GM23248 (cell line): ENCODE measurements at places on chromosomes 5 and 9. TPM values are rescaled to one million over a fixed set of nuclear protein-coding genes. Genes with fewer than 3 reads are reported as not detected.

GRCh38 chr9:93126825-93127368 is 7.2 kb downstream of the NINJ1 start:
- H3K36me3 ChIP-seq, result no peaks in the 10 kb centered on the region
- no peak overlapping the region for H3K4me3 ChIP-seq
- H3K27ac ChIP-seq, result no peak overlapping the region
- H3K27me3 ChIP-seq, result no peaks in the 10 kb centered on the region
- no peaks in the 10 kb centered on the region for H3K4me1 ChIP-seq

DNA sequence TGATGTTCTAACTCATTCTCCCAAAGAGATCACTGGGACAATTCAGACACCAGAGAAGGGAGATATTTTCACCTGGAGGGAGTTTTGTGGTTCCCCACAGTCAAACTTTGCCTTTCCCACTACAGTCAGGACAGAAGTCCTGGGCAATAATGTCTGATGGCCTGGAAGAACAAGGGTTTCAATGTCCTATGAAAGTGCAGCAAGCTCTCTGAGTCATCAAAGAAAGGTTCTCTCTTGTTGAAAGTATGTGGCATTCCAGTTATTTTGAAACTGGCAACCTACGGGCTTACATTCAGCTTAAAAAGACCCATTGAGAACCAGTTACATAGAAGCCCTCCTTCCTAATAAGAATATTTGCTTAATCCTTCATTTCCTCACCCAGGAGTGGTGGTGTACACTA is 103.9 kb downstream of the INSYN2B start:
- no peaks in the 10 kb centered on the region for H3K27me3 ChIP-seq
- peak overlapping the region; percentile 66 for H3K27ac ChIP-seq
- H3K4me1 ChIP-seq, result peaks cover 30% of the 10 kb centered on the region
- peaks cover 44% of the 10 kb centered on the region for H3K36me3 ChIP-seq
- H3K4me3 ChIP-seq, result no peak overlapping the region

CENPK gene
- polyA plus RNA-seq, result 22.1 and 23.9 TPM in 2 replicates

DNA sequence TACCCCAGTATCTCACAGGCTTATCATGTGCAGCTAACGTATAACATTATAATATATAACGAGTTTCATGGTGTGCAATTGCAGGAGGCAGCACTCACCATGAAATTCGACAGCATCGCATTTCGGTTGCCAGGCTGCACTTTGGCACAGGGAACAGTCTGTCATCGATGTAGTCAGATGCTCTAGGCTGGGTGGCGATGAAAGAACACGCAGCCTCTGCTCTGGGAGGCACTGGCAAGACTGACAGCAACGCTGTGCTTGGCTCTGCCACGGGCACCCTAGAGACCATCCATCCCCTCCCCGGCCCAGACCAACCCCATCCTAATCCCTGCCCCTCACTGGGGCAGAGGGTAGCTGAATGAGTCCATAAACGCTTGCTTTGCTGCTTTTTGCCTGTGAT is 290.8 kb downstream of the MED10 start:
- DNase-seq, result no peak
- no peaks in the 10 kb centered on the region for H3K4me1 ChIP-seq
- H3K36me3 ChIP-seq, result no peaks in the 10 kb centered on the region
- no peak overlapping the region for H3K4me3 ChIP-seq
- H3K27me3 ChIP-seq, result no peaks in the 10 kb centered on the region

PSIP1 gene
- 49.9 and 58.0 TPM in 2 replicates for polyA plus RNA-seq

- H3K4me1 ChIP-seq, result no peaks in the 10 kb centered on the region
- DNase-seq, result no peak
- H3K27ac ChIP-seq, result no peak within 1 kb of the TSS
- no peaks in the 10 kb centered on the region for H3K36me3 ChIP-seq
- H3K27me3 ChIP-seq, result peaks cover 36% of the 10 kb centered on the region
Measured at GRCh38 chr5:58491216-58491892, at the start of gene GAPT. Gene GAPT, plus strand, starts transcription at chr5:58491435. Its CDS starts 3,102 bp downstream, at chr5:58494537.

GRCh38 chr9:20783057-20784038 is 99.3 kb downstream of the FOCAD start:
- no peaks in the 10 kb centered on the region for H3K27me3 ChIP-seq
- no peak overlapping the region for H3K27ac ChIP-seq
- no peak for DNase-seq
- no peaks in the 10 kb centered on the region for H3K4me1 ChIP-seq
- H3K36me3 ChIP-seq, result no peaks in the 10 kb centered on the region; the same call in 1 of the 2 replicates
- H3K4me3 ChIP-seq, result no peak overlapping the region

DNA sequence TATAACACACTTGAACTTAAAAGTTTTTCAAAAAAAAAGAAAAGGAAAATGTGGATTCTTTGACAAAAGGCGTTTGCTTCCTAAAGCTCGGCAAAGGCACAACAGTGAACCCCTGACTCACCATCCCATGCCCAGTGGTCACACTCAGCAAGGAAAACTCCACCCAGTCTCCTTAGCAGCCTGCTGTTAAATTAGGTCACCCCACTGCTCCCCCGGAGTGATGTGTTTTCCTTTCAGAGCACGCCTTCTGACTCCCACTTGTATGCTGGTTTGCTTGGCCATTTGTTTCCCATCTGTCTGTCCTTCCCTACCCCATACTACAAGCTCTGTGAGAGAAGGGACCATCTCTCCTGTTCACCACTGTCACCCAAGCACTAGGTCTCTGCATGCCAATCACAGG is 23.8 kb downstream of the RETREG1 start:
- DNase-seq, result peak; percentile 94
- no peaks in the 10 kb centered on the region for H3K36me3 ChIP-seq
- peaks cover 8% of the 10 kb centered on the region; the same call in 1 of the 2 replicates for H3K4me1 ChIP-seq
- peak overlapping the region; percentile 13 for H3K27ac ChIP-seq

GRCh38 chr5:95734187-95734586 is 3.1 kb downstream of the RHOBTB3 start:
- H3K36me3 ChIP-seq, result peaks cover 35% of the 10 kb centered on the region
- DNase-seq, result peak; percentile 38
- H3K27me3 ChIP-seq, result no peaks in the 10 kb centered on the region
- peak overlapping the region; percentile 96 for H3K4me3 ChIP-seq

DNA sequence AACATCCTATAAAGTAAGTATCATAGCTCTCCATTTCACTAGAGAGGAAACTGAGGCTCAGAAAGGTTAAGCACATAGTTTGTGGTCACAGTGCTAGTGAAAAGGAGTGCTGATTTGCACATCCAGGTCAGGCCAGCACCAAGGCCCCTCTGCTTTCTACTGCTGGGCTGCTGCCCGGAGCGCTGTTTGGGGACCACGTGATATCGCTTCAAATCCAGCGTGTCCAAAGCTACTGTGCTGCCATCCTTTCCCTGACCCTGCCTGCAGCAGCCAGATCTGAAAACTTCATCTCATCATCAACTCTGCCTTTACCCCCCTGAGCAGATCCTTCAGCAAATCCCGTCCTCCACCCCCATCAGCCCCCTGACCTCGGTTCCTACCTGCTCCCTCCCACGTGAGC is 40.7 kb upstream of the AKNA start:
- no peaks in the 10 kb centered on the region for H3K27me3 ChIP-seq
- no peaks in the 10 kb centered on the region for H3K4me1 ChIP-seq
- H3K27ac ChIP-seq, result no peak overlapping the region
- no peak for DNase-seq

DNA sequence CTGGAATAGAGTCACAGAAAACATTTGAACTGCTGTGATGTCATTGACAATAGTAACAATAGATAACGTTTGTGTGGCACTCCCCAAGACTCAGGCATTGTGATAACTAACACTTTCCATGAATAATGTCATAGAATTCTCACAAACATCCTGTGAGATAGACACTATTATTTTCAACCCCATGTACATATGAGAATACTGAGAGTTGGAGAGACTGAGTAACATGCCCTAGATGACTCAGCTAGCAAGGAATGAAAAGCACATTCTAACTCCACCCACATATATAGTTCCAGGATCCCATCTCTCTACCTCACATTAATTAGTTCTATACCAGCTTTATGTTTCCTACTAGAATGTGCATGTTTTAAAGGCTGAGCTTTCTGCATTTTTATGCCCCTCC is 71.4 kb downstream of the ASTN2 start:
- peak; percentile 9 for DNase-seq
- no peaks in the 10 kb centered on the region for H3K36me3 ChIP-seq
- H3K27ac ChIP-seq, result no peak overlapping the region
- H3K4me1 ChIP-seq, result no peaks in the 10 kb centered on the region
- no peaks in the 10 kb centered on the region for H3K27me3 ChIP-seq
